Stimulated activated CD8-positive, alpha-beta memory T cell treated with anti-CD3 and anti-CD28 coated beads, Interleukin-2, amount 100 ng/mL, for 1 hour (primary cell): ENCODE measurements at places on chromosomes 1 and 21.

DNA sequence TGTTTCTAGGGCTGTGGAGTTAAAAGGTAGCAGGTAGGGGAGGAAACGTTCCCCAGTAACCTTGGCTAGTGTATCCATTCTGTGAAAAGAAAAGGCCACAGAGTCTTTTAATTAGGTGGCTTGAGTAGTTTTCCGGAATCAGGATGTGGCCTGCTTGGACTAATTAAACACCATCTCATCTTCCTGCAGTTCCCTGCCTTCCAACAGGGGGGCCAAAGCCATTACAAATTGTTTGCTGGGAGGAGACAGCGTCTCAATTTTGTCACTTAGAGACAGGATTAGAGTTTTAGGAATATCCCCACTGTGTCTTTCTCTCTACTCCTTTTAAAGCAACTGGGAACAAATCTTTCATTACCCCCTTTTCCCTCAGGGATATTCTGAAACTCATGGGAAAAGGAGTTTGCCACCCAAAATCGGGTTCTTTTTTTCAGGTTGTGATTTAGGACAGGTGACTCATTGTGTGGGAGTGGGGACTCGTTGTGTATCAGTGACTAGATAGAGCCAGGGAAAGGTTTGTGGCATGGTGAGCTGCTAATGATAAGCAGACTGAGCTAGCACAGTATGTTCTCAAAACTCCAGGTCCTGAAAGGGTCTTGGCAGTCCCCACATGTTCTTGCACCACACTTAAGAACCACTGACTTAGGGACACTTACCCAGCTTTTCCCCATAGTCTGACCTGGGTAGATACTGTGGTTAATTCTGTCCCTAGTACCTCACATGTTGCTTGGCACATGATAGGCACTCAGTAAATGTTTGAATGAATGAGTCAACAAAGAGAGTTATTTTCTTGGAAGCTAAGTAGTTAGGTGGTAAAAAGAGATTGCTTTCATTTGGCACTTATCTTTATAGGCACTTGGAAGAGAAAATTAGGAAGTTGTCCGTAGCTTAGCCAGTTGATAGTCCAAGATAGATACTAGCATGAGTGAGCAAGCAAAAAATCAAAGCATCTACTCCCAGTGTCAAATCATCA, 22.5 kb downstream of the INTS3 start:
- DNase-seq: no peak

DNA sequence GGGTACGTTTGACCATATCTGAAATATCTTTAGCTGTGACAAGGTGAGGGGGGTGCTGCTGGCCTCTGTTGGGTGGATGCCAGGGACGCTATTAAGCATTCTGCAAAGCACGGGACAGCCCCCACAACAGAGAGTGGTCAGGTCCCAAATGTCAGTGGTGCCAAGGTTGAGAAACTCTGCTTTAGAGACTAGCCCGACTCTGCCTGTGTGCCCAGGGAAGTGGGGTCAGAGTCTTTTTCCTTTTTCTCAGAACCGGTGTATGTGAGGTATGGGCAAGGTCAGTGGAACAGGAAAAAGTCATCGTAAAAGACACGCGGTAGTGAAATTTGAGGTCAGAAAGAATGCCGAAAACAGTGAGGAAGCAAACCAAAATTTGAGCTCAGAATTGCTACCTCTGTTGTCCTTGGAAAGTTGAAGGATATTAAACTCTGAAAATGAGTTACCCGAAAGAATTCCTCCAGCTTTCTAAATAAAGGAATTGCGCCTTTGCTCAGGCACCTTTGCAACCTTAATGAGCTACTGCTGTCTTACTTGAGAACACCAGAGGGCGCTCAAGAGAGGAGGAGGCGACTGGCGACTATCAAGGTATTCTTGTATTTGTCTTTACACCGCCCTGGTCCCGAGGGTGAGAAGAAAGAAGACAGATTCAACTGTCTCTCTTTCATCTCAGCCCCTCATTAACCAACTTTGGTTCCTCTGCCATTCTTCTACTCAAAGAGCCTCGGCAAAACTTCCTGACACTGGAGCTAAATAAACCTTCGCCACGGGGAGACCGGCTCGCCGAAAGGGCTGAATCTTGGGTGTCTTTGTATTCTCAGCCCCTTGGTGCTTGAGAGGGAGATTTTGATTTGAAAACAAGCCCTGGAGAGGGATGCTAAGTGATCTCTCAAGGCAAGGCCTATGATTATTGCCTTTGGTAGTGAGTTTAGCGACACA, 85.4 kb upstream of the OLIG2 start:
- DNase-seq: no peak

- no peak for DNase-seq
Observed at GRCh38 chr1:44354268-44354839, 703 bp downstream of the ERI3 start.

- DNase-seq: no peak
Observed at GRCh38 chr1:15132965-15133364, 20.6 kb upstream of the TMEM51 start.

- no peak for DNase-seq
Observed at GRCh38 chr1:179305450-179305849, 11.9 kb downstream of the SOAT1 start.

DNA sequence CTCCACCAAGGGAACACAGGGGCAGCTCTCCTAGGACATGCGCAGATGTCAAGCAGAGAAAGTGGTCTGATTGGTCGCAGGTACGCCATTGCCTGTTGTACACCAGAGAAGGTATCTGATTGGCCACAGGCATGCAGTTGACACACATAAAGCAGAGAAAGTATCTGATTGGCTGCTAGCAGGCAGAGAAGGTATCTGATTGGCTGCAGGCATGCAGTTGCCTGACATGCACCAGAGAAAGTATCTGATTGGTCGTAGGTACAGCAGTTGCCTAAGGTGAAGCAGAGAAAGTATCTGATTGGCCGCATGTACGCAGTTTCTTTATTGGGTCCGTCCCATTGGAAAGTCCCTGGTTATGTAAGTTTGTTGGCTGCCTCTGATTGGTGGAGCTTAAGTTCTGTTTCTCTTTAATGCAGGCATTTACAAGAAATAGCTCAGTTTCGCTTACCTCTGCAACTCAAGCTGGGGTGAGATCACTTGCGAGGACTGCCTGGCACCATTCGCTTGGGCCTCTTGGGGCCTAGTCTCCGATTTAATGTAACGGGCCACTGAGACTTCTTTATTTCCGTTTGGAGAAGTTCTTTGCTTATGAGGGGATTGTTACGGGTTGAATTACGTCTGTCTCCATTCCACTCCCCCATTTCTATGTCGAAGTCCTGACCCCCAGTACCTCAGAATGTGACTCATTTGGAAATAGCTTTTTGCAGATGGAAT, 74.2 kb downstream of the SIK1 start:
- DNase-seq: no peak

- DNase-seq: no peak
Observed at GRCh38 chr1:96820671-96821070, 99.1 kb downstream of the PTBP2 start.

- DNase-seq: no peak
Observed at GRCh38 chr21:42836402-42836666, 43.0 kb downstream of the WDR4 start.

DNA sequence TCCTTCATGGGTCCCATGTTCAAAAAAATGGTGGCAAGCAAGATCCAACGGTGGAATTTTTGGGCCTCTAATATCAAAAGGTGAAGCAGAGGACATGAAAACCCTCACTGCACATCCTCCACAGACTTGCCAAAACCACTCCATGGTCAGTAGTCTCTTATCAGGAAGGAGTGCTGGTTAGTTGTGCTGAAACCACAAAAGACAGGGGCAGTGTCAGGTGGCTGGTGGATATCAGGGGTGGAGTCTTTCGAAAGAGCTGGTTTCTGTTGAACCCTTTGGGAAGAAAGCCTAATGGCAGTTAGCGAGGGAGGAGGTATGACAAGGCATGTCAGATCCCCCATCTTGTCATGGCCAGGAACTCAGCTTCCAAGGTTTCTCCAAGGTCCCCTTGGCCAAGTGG, 395.9 kb upstream of the CAMK1G start:
- no peak for DNase-seq
